Mammary microvascular endothelial cell (primary cell): ENCODE measurements at places on chromosomes 6 and 20. TPM values are rescaled to one million over a fixed set of nuclear protein-coding genes. Genes with fewer than 3 reads are reported as not detected.

The TREML1 gene
- not detected in 2 replicates for total RNA-seq

The FOXF2 gene
- total RNA-seq = not detected in 2 replicates

The DDX27 gene
- total RNA-seq = 16.0 and 23.4 TPM in 2 replicates

The NKX2-4 gene
- not detected in 2 replicates for total RNA-seq

The KCNQ5 gene
- not detected in 2 replicates for total RNA-seq

The PCK1 gene
- not detected in 2 replicates for total RNA-seq

The CRISP1 gene
- total RNA-seq = not detected in 2 replicates

The CD93 gene
- total RNA-seq = 375 and 394 TPM in 2 replicates
